ENCODE measurements at places on chromosomes 6 and 20.

DNA sequence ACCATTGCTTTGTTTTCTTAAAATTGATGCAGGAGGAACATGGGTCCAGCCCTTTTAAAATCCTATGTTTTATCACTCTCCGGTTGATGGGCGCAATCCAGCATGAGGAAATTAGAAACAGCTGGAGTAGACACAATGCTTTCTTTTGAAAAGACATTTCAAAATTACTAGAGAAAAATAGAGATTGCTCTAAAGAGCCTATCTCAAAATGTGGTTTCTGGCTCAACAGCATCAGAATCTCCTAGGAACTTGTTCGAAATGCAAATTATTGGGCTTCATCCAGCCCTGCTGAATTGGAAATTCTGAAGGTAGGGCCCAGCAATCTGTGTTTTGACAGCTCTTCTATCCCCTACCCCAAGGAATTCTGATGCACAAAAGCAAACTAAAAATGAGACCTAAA lies 190.8 kb upstream of the BMP2 start:
- DNase-seq: no peak

- DNase-seq: no peak
Measured at GRCh38 chr20:3911956-3912355, 22.8 kb downstream of the PANK2 start.

GRCh38 chr6:168678077-168678476 lies 237.1 kb downstream of the SMOC2 start:
- no peak for DNase-seq

GRCh38 chr6:161963634-161964234 lies 689.9 kb upstream of the AGPAT4 start:
- no peak for DNase-seq

DNA sequence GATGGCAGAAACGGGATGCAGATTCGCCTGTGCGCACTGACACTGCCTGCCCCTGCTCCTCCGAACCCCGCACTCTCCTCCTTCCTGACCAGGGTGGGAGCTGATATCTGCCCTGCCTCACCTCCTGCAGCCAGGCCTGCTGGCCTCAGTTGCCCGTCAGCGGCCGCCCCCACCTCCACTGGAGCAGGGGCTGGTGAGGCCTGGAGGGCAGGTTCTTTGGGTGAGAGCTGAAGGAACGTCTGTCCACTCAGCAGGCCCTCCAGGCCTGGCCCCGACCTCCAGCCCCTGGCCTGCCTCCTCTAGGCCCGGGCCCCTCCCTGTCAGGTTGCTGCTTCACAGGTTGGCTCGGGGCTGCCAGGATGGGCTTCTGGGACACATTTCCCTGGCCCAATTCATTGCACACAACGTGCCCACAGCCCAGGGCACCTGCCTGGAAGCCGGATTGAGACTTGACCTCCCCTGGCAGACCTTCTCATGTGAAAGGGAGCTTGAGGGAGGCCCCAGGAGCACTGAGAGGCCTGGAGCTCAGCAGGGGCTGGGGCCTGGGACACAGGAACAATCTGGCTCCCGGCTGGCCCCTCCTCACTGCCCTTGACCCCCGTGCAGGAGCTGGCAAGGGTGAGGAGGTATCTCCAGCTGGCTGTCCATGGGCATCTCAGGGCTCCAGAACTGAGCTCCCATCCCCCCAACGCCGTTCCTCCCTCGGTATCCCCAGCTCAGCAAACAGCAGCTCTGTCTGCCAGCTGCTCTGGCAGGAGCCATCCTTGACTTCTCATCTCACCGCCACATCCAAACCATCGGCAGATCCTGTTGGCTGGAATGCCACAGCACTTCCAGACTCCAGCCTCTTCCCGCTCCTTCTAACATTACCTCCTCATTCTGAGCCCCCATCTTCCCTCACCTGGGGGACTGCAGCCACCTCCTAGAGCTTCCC lies 39.5 kb downstream of the SPDEF start:
- no peak for DNase-seq

DNA sequence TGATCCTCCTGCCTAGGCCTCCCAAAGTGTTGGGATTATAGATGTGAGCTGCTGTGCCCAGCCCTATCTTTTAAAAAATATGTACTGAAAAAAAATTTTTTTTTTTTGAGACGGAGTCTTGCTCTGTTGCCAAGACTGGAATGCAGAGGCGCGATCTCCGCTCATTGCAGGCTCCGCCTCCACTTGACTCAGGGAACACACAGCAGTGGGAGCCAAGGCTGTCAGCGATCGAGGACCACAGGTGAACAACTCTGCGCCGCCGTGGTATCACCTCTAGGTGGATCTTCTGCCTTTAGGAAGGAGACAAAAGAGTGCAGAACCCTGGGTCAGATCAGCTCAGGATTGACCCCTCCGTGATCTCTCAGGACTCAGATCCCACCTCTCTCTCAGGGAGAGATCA lies 13.7 kb downstream of the RAET1E start:
- no peak for DNase-seq

DNA sequence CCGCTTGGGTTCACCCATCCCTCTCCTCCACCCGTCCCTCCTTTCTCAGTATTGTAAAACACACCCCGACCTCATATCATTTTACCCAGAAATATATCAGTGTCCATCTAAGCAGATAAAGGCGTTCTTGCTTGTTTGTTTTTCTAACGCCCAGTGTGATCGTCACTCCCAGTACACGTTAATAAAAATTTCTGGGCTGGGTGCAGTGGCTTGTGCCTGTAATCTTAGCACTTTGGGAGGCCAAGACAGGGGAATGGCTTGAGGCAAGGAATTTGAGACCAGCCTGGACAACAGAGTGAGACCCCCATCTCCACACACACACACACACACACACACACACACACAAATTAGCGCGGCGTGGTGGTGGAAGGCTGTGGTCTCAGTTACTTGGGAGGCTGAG lies 24.4 kb upstream of the TFAP2C start:
- DNase-seq: no peak
